BJ (cell line): ENCODE measurements at places on chromosomes 4 and X. TPM values are rescaled to one million over a fixed set of nuclear protein-coding genes. Genes with fewer than 3 reads are reported as not detected.

GRCh38 chr4:153546280-153546679 is 80.1 kb downstream of the TMEM131L start:
- DNase-seq: no peak

- no peak for DNase-seq
Measured at GRCh38 chrX:115392871-115393270, 103.4 kb downstream of the LUZP4 start.

DNA sequence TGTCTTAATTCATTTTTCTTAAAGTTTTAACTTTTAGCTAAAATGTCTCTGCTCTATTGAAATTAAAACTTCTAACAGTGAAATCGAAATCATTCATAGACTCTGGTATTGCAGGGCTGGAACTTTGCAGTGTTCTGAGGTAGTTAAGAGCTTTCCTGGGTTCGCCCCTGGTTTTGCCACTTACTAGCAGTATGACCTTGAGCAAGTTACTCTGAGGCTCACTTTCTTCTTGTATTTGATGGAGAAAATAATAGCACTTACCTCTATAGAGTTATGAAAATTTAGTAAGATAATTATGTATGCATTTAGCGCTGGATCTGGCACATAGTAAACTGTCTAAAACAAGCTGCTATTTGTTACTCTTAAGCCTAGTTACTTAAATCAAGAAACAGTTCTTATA is 1.7 kb downstream of the SLAIN2 start:
- DNase-seq: no peak

GRCh38 chrX:154452823-154453222 is 5.3 kb upstream of the PLXNA3 start:
- no peak for DNase-seq

GRCh38 chrX:39513836-39514235 is 583.9 kb downstream of the BCOR start:
- DNase-seq: no peak

GRCh38 chr4:72489267-72489666 is 79.8 kb downstream of the ADAMTS3 start:
- DNase-seq: no peak

DNA sequence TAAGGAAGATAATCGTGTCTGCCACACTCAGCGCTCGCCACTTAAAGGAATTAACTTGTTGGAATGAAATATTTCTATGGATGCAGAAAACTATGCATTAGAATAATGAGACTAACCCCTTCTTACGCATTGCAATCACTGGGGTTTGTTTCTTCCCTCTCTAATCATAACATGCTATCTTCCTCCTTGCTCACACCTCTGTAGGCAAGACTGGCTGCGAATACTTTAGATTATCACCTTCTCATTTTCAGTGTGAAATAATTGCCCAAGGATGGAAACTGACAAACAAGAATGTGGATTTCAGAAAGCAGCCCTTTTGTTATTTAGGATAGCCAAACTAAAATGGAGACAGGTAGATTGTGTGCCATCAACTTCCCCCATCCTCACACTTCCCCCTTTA is 349.4 kb downstream of the MID1IP1 start:
- no peak for DNase-seq

- DNase-seq: no peak
Measured at GRCh38 chr4:2977211-2978088, 14.1 kb downstream of the GRK4 start.

DNA sequence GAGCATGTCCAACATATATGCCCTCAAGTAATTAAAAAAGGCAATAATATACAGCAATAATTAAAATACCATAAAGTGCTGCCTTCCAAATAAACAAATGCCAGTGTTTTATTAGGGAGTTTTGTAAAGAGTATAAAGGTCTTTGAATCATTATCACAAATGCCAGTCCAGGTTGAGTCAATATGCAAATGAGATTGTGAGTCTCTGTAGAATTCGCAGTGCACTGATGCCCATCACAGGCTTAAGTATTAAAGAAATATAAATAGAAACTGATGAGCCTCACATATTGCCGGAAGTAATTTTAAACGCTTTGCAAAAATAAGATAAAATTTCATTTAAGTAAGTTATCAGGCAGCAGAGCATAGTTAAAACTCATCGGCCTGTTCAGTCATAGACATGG is 205.0 kb upstream of the TECRL start:
- DNase-seq: no peak

Gene ZFP42
- polyA plus RNA-seq: not detected in 2 replicates
